ENCODE measurements at places on chromosomes 5 and 9. TPM values are rescaled to one million over a fixed set of nuclear protein-coding genes. Genes with fewer than 3 reads are reported as not detected.

DNA sequence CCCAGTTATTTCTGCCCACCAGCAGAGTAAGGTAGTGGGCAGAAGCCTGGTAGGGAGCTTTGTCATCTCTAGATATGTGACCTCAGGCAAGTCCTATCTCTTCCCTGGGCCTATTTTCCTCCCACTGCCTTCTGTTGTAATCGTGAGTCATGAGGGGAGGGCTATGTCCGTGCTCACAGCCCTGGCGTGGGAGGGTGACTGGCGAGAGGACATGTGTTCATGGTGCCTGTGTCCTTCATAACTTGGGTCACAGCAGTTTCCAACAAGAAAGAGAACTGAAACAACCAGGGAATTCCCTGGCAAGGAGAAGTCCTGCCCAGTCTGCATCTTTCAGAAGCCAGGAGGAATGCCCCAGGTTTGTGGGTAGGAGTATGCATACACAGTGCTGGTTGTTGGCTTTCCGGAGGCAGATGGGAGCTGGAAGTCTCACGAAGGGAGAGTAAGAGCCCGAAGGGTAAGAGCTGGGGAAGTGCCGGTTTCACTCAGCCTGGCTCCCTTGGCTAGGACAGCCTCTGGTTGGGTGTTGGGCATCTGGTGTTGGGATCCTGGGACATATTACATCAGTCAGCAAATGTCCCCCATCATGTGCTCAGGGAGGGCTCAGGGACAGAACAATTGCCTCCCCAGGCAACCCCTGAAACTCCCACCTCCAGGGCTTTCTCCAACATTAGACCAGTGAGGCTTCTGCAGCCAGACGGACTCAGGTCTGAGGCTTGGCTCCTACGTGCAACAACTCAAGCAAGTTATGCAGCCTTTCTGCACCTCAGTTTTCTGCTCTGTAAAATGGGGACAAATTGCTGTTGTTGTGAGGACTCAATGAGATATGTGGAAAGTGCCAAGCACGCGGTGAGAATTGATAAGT is 4.3 kb upstream of the TIFAB start:
- peaks cover 71% of the 10 kb centered on the region for H3K27me3 ChIP-seq
- DNase-seq: no peak
- no peaks in the 10 kb centered on the region for H3K36me3 ChIP-seq
- no peak overlapping the region for H3K27ac ChIP-seq
- H3K4me1 ChIP-seq: no peaks in the 10 kb centered on the region

DNA sequence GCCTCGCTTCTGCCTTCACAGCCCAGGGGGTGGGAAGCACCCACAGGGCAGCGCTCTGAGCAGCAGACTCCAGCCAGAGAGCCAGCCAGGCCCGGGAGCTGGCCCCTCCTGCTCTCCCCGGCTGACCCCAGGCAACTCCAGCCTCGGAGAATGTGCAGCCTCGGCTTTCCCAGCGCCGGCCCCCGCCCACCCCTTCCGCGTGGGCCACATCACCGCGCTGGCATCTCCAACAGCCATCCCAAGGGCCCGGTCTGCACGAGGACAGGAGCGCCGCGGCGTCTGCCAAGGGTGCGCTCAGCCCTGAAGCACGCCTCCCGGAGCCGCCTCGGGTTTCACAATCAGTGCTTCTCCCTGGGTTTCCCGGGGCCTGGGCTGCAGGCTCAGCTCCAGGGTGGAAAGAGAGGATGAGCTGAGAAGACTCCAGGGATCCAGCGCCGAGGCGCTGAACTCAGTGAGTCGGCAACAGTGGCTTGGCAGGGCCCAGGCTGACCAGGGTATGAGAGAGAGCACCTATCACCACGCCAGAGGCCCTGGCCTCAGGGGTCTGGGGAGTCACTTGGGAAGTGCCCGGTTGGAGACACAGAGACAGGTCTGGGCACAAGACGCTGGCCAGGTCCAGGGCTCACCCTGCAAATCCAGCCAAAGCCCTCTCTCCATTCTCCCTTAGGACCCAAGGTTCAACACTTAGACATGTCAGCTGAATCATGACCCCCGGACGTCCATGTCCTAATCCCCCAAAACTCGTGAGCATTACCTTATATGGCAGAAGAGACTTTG is 79.6 kb downstream of the ADAMTS2 start:
- no peak overlapping the region for H3K4me3 ChIP-seq
- DNase-seq: no peak
- H3K27ac ChIP-seq: no peak overlapping the region
- H3K36me3 ChIP-seq: no peaks in the 10 kb centered on the region
- H3K27me3 ChIP-seq: no peaks in the 10 kb centered on the region

DNA sequence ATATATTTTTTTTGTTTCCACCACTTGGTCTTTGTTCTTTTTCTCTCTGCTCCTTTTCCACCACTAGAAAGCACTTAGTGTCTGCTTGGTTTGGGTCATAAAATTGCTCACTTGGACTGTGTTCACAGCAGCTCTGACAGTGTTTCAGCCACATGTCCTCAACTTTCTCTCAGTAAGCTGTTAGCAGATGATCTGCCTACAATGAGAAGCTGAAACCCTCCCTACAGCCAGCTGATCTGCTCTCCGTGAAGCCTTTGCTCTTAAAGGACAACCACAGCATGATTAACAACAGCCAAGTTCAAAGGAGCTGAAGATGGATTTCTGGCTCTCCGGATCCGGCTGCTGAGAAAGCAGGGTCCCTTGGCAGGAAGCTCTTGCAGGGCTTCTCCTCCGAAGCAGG is 31.6 kb downstream of the PRLR start:
- no peak overlapping the region for H3K4me3 ChIP-seq
- H3K36me3 ChIP-seq: no peaks in the 10 kb centered on the region
- H3K4me1 ChIP-seq: no peaks in the 10 kb centered on the region
- peaks cover 5% of the 10 kb centered on the region for H3K27me3 ChIP-seq

DNA sequence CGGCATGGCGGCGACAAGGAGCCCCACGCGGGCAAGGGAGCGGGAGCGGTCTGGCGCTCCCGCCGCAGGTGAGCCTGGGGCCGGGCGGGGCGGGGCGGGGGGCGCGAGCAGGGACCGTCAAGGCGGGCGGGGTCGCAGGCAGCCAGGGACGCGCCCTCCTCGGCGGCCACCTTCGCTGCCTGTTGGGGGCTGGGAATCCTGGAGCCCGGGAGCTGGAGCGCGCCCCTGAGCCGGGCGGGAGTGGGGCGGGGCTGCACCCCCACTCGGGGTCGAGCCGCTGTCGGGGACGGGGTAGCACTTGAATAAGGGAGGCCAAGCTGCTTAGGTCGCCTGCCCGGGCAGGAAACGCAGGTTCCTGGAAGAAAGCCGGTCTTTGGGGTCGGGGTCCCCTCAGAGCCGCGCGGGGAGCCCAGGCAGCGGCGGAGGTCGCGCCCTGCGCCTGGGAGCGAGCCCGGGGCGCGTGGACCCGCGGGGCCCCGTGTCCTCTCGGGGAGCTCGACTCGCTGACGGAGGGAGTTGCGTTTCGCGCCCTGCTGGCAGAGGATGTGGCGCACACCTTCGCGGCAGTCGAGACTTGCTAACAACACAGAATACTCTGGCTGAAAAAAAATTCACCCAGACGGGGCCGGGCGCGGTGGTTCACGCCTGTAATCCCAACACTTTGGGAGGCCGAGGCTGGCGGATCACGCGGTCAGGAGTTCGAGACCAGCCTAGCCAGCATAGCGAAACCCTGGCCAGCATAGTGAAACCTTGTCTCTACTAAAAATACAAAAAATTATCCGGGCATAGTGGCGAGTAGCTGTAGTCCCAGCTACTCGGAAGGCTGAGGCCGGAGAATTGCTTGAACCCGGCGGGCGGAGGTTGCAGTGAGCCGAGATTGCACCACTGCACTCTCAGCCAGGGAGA is 552 bp downstream of the OTULINL start:
- peaks cover 9% of the 10 kb centered on the region for H3K4me1 ChIP-seq
- H3K36me3 ChIP-seq: no peaks in the 10 kb centered on the region
- DNase-seq: peak; percentile 38
- peaks cover 79% of the 10 kb centered on the region for H3K27me3 ChIP-seq

GRCh38 chr5:126793097-126793496 is 16.2 kb downstream of the LMNB1 start:
- H3K27ac ChIP-seq: no peak overlapping the region
- no peak for DNase-seq
- H3K4me1 ChIP-seq: peaks cover 42% of the 10 kb centered on the region
- no peak overlapping the region for H3K4me3 ChIP-seq

GRCh38 chr9:36138496-36138895 is 2.0 kb downstream of the GLIPR2 start:
- peaks cover 45% of the 10 kb centered on the region for H3K27me3 ChIP-seq
- no peaks in the 10 kb centered on the region for H3K36me3 ChIP-seq
- peak overlapping the region; percentile 95 for H3K4me3 ChIP-seq
- DNase-seq: no peak
- H3K27ac ChIP-seq: no peak overlapping the region
- H3K4me1 ChIP-seq: peaks cover 14% of the 10 kb centered on the region

GRCh38 chr9:132935026-132935425 is 9.4 kb downstream of the TSC1 start:
- no peak for DNase-seq
- no peak overlapping the region for H3K27ac ChIP-seq
- H3K36me3 ChIP-seq: no peaks in the 10 kb centered on the region
- H3K27me3 ChIP-seq: no peaks in the 10 kb centered on the region

Gene FGF18
- 2.4 TPM for total RNA-seq

GRCh38 chr9:8816361-8816760 is 1016.8 kb upstream of the DMAC1 start:
- peak; percentile 8 for DNase-seq
- peak overlapping the region; percentile 2 for H3K4me3 ChIP-seq
- H3K27ac ChIP-seq: peak overlapping the region; percentile 63

GRCh38 chr5:123444016-123444415 is 20.8 kb upstream of the CEP120 start:
- H3K27ac ChIP-seq: no peak overlapping the region
- H3K27me3 ChIP-seq: no peaks in the 10 kb centered on the region
- DNase-seq: no peak
- peaks cover 2% of the 10 kb centered on the region for H3K4me1 ChIP-seq
- no peak overlapping the region for H3K4me3 ChIP-seq

DNA sequence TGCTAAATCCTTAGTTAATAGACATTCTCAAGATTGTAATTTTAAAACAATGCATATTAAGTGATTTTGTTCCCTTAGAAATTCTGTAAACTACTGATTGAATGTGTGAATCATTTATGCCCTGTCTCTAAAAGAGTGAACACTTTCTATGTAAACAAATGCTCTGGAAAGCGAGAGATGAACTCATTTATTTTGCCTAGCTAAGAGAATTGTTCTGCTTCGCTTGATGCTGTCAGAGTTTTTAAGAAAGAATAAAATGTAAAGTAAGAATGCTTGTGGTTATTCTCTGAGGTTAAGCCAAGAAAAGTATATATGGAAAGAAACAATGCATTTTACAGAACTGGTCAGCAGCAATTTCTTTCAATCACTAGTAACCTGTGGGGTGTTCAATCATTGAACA is 347.4 kb upstream of the NUDT12 start:
- H3K4me3 ChIP-seq: no peak overlapping the region
- no peaks in the 10 kb centered on the region for H3K27me3 ChIP-seq
- no peaks in the 10 kb centered on the region for H3K4me1 ChIP-seq
- H3K36me3 ChIP-seq: no peaks in the 10 kb centered on the region
- no peak for DNase-seq
